ENCODE measurements at places on chromosomes 12 and 14.
A peak's percentile ranks its signal among the peaks of the same experiment; 100 is the strongest.

GRCh38 chr12:9756170-9756569 is 4.5 kb downstream of the CD69 start:
- no peak for DNase-seq

DNA sequence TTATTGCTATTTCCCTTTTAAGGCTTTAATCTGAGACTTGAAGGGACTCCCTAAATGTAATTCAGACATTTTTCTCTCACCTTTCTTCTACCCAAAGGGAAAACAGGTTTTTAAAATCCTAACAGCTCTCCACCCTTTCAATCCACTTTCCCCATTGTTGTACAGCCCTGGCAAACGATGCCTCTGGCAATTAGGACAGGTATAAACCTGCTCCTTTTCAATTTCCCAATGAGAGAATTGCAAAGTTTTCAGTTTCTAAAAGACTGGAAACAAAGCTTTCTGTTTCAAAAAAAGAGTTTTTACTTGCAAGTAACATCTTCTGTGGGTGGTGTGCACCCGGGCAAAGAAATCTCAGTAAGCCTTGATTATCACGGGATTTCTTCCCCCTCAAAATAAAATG is 131.2 kb downstream of the HMGA2 start:
- DNase-seq = no peak

GRCh38 chr12:100953217-100953616 is 158.6 kb downstream of the ANO4 start:
- DNase-seq = no peak

GRCh38 chr14:52485350-52485960 is 66.8 kb downstream of the TXNDC16 start:
- no peak for DNase-seq

GRCh38 chr14:85943192-85943591 is 413.2 kb downstream of the FLRT2 start:
- no peak for DNase-seq

DNA sequence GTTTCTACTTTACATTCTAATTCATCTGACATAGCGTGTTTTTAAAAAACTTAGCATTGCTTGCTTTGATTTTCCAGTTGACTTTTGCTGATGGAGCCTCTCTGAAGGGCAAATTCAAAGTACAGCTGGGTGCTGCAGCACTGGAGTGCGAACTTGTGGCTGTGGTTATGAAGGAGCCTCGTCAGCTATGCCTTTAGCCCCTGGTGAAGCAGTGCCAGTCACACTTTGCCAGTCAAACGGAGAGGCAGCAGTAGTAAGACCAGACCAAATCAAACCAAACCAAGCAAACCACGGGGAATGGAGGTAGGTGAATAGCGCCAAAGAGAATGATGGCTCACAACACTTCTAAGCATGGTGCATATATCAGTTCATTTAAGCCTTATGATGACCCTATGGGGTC is 15.1 kb upstream of the SLC38A2 start:
- DNase-seq = peak; percentile 12

GRCh38 chr12:10739157-10740118 is 16.3 kb upstream of the YBX3 start:
- no peak for DNase-seq

DNA sequence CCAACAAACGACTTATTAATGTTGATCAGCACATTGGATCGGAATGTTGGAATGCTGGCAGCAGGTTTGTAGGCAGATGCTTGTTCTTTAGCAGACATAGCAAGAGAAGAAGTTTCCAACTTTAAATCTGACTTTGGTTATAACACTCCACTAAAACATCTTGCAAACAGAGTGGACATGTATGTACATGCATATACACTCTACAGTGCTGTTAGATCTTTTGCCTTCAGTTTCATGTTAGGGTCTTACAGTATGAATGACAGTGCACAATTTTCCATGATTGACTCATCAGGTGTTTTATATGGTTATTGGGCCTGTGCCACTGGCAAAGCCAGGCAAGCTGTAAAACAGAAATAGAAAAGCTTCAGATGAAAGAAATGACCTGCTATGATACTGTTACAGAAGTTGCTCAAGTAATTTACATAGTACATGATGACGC is 14.3 kb upstream of the DHRS7 start:
- no peak for DNase-seq

DNA sequence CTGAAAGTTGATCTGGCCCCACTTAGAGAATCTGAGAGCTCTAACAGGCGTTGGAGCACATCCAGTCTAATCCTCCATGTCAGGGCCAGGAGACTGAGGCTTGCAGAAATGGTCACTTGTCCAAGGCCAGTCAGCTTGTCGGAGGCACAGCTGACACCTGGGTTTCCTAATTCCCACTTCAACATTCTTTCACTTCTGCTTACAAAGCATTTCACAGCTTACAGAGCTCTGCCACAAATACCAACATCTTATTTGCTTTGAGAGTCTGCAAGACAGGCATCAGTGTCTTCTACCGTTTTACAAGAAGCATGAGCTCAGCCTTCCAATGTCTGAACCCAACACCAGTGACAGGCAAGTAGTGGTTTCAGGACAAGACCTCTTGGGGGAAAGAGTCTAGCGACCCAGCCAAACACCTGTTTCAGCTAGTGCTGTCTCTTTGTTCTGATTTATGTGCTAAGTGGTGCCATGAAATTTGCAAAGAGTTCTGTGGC is 31.8 kb downstream of the ISCA2 start:
- DNase-seq = no peak

Measured in GM23338 (cell line).